ENCODE measurements at places on chromosomes 7 and 10.
A peak's percentile ranks its signal among the peaks of the same experiment; 100 is the strongest.

DNA sequence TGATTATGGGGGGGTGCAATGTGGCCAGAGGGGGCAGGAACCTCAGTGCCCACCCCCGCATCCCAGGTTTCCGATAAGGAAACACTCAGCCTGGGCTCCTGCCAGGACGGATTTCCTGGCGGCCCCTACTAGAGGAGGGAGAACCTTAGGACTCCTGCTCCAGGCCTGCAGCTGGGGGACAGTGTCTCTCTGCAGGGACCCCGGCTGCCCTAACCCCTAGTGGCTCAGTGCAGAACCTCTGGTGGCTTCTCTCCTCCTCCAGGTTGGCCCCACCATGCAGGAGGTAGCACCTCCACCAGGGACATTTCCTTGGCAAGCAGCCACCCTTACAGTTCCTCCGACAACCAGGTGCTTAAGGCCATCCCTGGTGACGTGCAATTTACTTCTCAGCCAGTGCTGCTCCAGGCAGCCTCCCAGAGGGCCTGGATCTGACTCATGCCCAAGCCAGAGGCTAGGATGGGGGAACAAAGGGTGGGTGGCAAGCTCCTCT lies 31.9 kb downstream of the SH2B2 start:
- DNase-seq, result no peak

- peak; percentile 71 for DNase-seq
Observed at GRCh38 chr10:82742478-82742877, 867.5 kb downstream of the NRG3 start.

- no peak for DNase-seq
Observed at GRCh38 chr10:8055420-8056349, 1.2 kb downstream of the GATA3 start.

- DNase-seq, result no peak
Observed at GRCh38 chr7:22176791-22177412, 180.1 kb downstream of the RAPGEF5 start.

- DNase-seq, result no peak
Observed at GRCh38 chr10:49164559-49165188, 23.5 kb downstream of the TMEM273 start.

DNA sequence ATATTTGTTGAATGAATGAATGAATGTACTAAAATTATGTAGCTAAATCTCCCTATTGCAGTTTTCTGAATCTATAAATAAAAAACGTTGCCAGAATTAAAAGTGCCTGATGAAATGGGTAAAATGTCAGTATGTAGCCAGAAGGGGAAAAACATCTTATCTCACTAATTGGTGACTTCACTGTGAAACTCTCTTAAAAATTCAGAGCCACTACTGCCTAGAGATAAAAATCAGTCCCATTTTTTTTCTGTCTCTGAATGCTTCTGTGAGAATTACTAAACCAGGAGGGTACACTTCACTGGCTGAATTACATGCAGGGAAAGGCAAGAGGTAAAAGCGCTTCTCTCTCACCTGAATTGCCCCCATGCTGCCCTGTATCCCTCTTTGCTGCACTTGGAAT lies 69.6 kb upstream of the HPS1 start:
- no peak for DNase-seq

GRCh38 chr10:15605740-15606369 lies 113.9 kb downstream of the ITGA8 start:
- no peak for DNase-seq

DNA sequence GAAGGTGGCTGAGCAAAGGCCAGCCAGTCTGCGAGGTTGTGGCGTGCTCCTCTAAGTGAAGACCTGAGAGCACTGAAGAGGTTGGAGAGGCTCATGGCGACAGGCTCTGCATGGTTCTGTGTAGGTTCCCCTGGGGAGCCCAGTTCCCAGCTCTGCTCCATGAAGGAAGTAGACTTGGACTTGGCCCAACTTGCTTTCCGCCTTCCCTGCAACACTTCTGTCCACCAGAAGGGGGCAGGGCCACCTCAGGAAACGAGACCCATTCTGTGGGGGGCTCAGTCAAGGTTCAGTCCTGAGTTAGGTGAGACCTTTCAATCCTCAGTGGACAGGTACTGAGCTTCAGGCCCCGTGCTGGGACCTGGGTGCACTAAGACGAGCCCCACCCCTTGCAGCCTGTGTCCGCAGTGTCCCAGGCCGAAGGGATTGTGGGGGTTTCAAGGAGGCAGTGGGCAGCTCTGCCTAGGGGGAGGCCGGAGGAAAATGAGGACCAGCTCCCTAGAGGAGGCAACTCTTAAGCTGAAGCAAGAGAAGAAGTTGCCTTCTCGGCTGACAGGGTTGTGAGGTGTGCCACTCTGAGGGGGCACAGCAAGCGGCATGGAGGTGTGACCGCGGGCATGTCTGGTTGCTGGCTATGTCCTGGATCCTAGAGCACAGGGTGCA lies 15.0 kb upstream of the PCBD1 start:
- no peak for DNase-seq

DNA sequence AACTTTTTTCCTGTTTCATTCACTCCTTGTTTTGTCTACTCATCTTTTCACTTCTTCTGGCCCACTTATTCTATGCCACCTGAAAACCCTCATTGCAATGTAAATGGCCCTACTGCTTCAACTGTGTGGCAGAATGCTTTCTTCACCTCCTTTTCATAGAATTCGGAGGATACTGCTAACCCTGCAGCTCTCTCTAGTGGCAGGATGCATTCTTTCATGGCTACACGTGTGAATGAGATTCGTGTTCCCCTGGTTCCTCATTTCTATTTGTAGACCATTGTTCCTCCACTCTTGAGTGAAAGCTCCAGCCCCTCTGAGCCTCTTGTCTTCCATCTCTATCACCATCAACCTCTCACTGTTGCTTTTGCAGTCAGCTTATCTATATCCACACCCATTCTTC lies 20.9 kb upstream of the CYP26C1 start:
- no peak for DNase-seq

GRCh38 chr10:132136097-132136521 lies 50.6 kb upstream of the DPYSL4 start:
- no peak for DNase-seq

DNA sequence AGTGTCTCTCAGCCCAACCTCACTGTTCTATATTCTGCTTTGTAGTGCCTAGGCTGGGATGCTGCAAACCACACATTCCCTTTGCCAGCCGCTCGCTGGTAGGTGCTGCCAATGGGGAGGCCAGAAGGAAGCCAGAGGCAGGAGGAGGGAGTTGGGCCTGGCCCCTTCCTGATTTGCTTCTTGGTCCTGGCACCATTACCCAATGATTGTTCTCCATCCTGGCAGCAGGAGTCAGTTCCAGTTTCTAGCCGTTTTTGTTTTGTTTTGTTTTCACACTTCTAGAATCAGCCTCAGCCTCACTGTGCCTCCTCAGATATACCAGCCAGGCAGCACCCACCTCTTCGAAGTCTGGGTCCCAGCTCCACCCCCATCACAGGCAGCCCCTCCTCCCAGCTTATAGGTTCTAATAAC lies 27.4 kb upstream of the LOXL4 start:
- no peak for DNase-seq

DNA sequence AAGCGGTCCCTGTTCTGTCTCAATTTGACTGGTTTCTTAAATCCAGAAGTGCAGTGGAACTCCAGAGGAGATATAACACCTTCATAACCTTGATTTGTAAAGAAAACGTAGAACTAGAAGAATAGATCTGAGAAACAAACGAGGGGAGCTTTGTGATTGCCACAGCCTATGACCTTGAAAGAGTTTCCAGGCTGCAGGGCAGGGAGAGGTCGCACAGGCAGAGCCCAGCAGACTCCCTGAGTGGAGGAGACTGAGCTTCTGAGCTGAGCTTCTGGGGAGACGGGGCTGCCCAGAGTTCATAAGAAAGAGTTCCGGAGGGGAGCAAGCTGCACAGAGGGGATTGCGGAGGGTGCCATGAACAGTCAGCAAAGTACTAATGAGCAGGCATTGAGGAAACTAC lies 57.8 kb downstream of the FAM185A start:
- DNase-seq, result no peak

Data from retinal pigment epithelial cell (primary cell).